ENCODE measurements at places on chromosomes 4 and X. TPM values are rescaled to one million over a fixed set of nuclear protein-coding genes. Genes with fewer than 3 reads are reported as not detected.

Gene SSX4B
- total RNA-seq = not detected

GRCh38 chr4:36509845-36510244, 228.4 kb downstream of the DTHD1 start:
- no peak for DNase-seq

- DNase-seq = no peak
Observed at GRCh38 chr4:89788206-89789072, 48.5 kb downstream of the SNCA start.

DNA sequence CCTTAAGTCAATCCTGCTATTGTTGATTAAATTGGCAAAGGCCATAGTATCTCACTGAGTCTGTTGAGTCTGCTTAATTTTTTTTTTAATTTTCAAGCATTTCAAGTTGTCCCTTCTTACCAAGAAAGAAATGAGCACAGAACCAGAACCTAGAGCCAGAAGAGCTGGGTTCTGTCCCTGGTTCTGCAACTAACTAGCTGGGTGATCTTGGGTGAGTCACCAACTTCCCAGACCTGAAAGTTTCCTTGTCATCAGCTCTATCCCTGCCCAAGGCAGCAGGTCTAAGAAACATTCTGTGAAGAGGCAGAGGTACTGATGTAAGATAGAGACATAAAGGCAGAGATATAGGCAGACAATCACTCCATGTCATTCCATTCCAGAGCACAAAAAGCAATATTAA, 17.3 kb downstream of the TEC start:
- no peak for DNase-seq

Gene VBP1
- 71.5 TPM for total RNA-seq

Gene ZNF157
- 0.96 TPM for total RNA-seq

Gene DCHS2
- 10.6 TPM for total RNA-seq

DNA sequence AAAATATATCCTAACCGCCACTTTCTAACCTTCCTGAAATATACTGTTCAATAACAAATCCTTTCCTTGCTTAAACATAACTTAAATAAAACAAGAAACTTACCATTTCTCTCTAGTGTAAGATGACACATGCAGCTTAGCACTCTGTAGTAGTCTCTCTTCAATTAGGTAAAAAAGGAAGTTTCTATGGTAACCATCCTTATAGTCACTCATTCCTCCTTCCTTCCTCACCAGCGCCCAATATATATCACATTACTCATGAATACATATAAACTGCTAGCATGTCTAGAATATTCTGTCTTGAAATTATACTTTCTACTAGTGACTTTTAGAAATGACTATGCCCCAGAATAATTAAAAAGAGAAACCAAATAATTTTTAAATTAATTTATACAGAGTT, 112.2 kb downstream of the SNCA start:
- no peak for DNase-seq

DNA sequence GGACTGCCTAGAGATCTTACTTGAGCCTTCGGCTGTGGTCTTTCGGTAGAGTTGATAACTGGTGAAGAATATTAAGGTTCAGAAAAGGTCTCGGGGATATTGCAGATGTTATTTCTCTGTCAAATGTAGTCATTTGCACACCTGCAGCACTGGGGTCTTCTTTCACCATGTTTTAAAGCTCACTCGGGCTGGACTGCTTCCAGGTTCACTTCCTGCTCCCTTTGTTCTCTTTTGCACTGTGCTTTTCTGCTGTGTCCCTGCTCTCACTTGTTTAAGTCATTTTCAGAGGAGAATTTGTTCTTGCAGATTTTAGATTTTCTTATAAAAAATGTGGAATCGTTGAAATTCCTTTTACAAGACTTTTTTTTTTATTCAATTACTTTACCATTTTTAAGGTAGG, 68.5 kb downstream of the BMPR1B start:
- no peak for DNase-seq

Gene ARR3
- total RNA-seq = not detected

DNA sequence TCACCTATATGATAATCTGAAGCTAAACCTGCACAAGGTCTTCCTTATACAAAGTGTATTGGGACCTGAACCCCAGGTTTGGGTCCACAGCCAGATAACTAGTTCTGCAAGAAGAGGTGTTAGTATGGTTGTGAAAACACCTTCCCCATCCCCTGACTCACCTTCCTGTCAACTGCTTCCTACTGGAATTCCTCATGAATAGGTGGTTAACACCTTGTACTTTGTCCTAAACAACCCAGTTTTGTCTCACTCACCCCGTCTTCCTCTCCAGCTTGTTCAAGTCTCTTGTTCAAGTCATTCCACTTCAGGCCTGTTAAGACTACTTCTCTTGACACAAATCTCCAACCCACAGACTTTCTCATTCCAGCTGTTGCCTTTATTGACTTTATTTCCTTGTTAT, 45.5 kb downstream of the CCNG2 start:
- no peak for DNase-seq

DNA sequence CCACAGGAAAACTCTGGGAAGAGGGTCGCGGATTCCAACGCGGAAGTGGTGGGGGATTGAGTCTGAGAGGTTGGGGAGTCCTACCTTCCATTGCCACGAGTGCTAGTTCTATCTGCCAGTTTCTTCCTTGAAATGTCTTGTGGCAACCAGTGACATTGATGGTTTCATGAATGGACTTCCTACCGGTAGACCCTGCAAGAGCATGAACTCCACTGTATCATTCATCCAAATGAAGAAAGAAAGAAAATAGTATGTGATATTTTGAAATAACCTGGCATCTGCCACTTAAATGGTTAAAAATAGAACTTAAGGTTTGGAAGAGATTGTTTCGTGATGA, 1.1 kb upstream of the SLC10A7 start:
- DNase-seq = peak; percentile 11

DNA sequence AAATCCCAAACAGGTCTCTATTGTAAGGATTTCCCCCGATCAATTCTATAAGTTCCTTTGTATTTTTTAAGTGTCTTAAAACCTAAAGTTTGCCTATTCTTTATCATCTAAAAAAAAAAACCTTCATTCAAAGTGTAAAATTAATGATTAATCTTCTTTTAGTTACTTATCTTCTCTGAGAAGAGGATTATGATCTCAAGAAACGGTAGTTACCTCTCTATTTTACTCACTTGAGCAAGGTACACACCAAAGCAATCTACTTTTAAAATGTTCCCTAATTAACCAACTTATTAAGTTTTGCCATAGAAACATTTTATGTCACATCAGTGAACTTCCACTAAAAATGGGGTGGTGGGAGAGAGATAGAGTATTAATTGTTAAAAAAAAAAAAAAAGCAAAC, 15.2 kb upstream of the GALNT7 start:
- no peak for DNase-seq

Data from umbilical cord (tissue), 2 donors.